Activated T-helper 1 cell treated with Interleukin-2 at 50 U/mL for 16 hours (primary cell): ENCODE measurements at places on chromosomes 11 and 22.

DNA sequence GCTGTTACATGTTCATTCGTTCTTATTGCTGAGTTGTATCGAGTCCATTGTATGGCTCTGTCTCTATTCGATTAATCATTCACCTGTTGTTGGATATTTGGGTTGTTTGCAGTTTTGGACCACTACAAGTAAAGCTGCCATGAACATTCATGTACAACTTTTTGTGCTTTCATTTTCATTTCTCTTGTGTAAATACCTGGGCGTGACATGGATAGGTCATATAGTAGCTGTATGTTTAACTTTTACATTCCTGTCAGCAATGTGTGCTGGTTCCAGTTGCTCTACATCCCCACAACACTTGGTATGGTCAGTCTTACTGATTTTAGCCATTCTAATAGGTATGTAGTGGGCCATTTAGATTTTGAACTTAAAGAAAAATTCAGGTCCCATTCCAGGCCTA lies 194.2 kb upstream of the PLET1 start:
- no peak for DNase-seq

DNA sequence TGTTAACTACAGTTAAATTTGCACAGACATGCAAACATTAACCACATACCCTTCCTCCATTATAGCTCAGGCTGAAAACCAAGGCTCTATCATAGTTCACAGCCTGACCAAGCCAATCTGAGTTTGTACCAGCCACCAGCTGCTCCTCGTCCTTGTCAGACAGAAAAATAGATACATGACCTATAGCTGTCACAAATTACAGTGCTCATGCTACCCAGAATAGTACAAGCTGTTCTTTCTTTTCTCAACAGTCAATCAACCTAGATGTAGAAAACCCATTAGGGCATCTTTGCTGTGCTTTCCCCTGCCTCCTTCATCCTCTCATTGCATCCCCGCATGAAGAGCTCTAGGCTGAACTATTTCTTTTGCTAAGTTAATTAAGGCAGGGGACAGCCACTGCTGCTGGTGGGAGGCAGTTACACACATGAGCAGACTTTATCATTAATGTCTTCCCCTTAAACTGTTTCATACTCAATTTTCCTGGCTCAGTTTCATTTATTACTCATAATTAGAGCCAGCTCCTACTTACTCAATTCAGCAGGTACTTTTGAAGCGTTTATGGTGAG lies 148.3 kb downstream of the TRPC6 start:
- DNase-seq: no peak

GRCh38 chr11:11937433-11937832 lies 71.0 kb downstream of the DKK3 start:
- DNase-seq: no peak

DNA sequence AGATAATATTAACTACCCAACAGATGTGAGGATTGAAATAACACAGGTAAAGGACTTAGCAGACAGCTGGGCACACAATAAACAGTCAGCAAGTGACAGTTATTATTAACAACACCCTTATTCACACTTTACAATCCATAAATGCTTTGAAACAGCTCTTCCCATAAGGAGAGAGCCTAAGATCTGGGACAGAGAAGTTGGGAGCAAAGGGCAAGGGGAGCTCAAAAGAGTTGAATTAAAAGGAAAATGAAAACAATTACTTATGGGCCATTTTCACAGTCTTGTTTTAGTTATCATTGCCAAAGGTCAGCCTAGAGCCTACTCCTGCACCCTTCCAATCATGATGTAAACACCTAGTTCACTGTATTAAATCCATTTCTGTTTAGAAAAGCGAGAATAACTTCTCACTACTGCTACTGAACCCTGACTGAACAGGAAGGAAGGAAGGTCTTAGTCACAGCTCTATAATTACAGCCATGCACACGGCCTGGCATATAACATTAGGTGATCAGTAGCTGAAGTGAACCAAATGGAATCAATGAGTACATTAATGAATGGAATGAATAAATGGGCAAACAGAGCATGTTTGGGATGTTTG lies 111.3 kb downstream of the PLEKHA7 start:
- no peak for DNase-seq

- DNase-seq: no peak
These were observed 51.1 kb downstream of the TIMP3 start for GRCh38 chr22:32852395-32853251.

DNA sequence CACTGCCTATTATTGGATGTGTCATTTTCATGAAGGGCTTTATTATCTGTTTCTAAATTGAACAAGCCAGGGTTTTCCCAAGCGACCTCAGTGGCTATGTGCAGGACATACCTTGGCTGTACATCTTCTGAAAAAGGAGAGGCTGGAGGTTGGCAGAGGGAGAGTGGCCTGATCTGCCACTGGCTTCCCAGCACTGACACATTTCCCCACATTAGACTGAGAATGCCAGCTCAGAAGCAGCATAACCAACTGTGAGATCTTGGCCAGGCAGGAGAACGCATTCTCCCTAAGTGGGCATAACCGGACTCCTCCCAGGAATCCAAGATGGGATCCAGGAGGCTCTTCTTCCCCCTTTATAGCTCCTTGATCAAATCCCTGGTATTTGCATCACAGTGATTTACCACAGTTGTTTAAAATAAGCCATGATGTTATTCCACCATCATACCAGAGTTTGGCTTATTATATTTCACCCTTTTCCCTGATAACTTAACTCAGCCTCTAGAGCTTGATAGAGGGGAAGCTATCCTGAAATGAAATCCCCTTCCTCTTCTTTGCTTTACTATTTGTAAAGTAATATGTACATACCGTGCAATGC lies 33.8 kb downstream of the AMOTL1 start:
- no peak for DNase-seq

DNA sequence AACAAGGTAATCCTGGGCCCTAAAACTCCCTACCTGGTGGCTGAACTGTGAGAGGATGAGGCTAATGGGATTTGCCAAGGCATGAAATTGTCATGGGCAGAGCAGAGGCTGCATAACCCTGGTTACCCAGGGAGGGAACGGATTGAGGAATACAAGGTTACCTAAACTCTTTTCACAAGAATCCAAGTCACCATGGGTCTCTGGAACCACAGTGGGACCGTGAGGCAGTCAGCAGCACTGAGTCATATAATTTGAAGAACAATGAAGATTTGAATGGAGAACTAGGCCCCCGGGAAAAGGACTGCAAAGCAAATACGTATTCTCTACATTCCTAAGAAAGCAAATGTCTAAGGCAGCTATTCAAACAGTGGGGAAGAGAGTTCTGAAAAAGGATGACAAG lies 19.8 kb downstream of the CAT start:
- no peak for DNase-seq
